ENCODE measurements at places on chromosomes 6 and 20. TPM values are rescaled to one million over a fixed set of nuclear protein-coding genes. Genes with fewer than 3 reads are reported as not detected.

The LY86 gene
- not detected for polyA plus RNA-seq

The TP53INP2 gene
- 11.5 TPM for polyA plus RNA-seq

The GSTA1 gene
- not detected for polyA plus RNA-seq

The EDN3 gene
- not detected for polyA plus RNA-seq

The PPP1R3G gene
- not detected for polyA plus RNA-seq

The NTSR1 gene
- polyA plus RNA-seq = 0.22 TPM

The CRNKL1 gene
- 27.0 TPM for polyA plus RNA-seq

The CLVS2 gene
- polyA plus RNA-seq = 12.9 TPM

The SLC35A1 gene
- 63.0 TPM for polyA plus RNA-seq

The SLC17A9 gene
- not detected for polyA plus RNA-seq

The TMEM14B gene
- 182 TPM for polyA plus RNA-seq

The RBM24 gene
- polyA plus RNA-seq = 4.9 TPM

The CCN6 gene
- polyA plus RNA-seq = not detected

The HLA-G gene
- not detected for polyA plus RNA-seq

The GLYATL3 gene
- not detected for polyA plus RNA-seq

The BPI gene
- not detected for polyA plus RNA-seq

The ADGRB3 gene
- 66.5 TPM for polyA plus RNA-seq

The AVP gene
- not detected for polyA plus RNA-seq

The ULBP3 gene
- 2.2 TPM for polyA plus RNA-seq

The GPR63 gene
- polyA plus RNA-seq = 1.2 TPM

The NEDD9 gene
- not detected for polyA plus RNA-seq

The SLC17A4 gene
- 0.10 TPM for polyA plus RNA-seq

The KCNQ2 gene
- polyA plus RNA-seq = 88.8 TPM

The PAK5 gene
- polyA plus RNA-seq = 47.0 TPM

The MEI4 gene
- not detected for polyA plus RNA-seq

The SYNDIG1 gene
- 0.46 TPM for polyA plus RNA-seq

The MAP1LC3A gene
- 58.3 TPM for polyA plus RNA-seq

The TOP1 gene
- 27.8 TPM for polyA plus RNA-seq

The SULF2 gene
- polyA plus RNA-seq = 27.0 TPM

The CD93 gene
- not detected for polyA plus RNA-seq

The CALHM5 gene
- polyA plus RNA-seq = not detected

The CTSZ gene
- 0.78 TPM for polyA plus RNA-seq

The XKR7 gene
- polyA plus RNA-seq = 9.6 TPM

The MCM8 gene
- polyA plus RNA-seq = 5.1 TPM

The RAET1L gene
- polyA plus RNA-seq = not detected

The IL17F gene
- polyA plus RNA-seq = not detected

The OR2B2 gene
- polyA plus RNA-seq = not detected

The SYNGAP1 gene
- 5.9 TPM for polyA plus RNA-seq

The HLA-DQA2 gene
- not detected for polyA plus RNA-seq

The TMEM200A gene
- 30.7 TPM for polyA plus RNA-seq

The MYL9 gene
- polyA plus RNA-seq = not detected

The ACTL10 gene
- not detected for polyA plus RNA-seq

The DTNBP1 gene
- polyA plus RNA-seq = 22.6 TPM

The FAM217A gene
- polyA plus RNA-seq = not detected

The BICRAL gene
- 8.2 TPM for polyA plus RNA-seq

The FOXC1 gene
- 0.09 TPM for polyA plus RNA-seq

The DACT2 gene
- polyA plus RNA-seq = 0.48 TPM

The WFDC12 gene
- not detected for polyA plus RNA-seq

The CGA gene
- not detected for polyA plus RNA-seq

The GINS1 gene
- polyA plus RNA-seq = 4.5 TPM

The AGPAT4 gene
- 42.6 TPM for polyA plus RNA-seq

The TRIM27 gene
- polyA plus RNA-seq = 75.0 TPM

The TENT5A gene
- 0.64 TPM for polyA plus RNA-seq

The TREM1 gene
- not detected for polyA plus RNA-seq

The PNPLA1 gene
- 0.26 TPM for polyA plus RNA-seq

The CCDC170 gene
- 0.15 TPM for polyA plus RNA-seq

The PTPRA gene
- polyA plus RNA-seq = 68.2 TPM

The ANKEF1 gene
- polyA plus RNA-seq = 3.5 TPM

The AGER gene
- polyA plus RNA-seq = 7.5 TPM
